ENCODE measurements at places on chromosomes 2 and 18.

DNA sequence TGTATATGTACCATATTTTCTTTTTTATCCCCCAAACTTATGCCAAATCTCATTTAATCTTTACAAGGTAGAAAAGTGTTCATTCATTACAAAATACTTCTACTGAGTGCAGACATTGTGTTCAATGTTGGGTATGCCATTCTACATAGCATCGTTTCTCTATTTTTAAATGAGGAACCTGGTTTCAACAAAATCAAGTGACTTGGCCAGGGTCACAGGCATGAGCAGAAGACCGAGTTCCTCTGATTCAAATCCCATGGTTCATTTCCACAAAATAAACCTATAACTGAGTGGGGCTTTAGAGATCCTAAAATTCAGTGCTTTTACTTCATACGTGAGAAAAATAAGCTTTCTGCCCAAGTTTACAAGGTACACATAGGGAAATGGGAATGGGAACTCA lies 81.4 kb upstream of the RASGRP3 start:
- no peak for DNase-seq

- no peak for DNase-seq
Observed at GRCh38 chr18:34219651-34220050, 5.1 kb downstream of the NOL4 start.

DNA sequence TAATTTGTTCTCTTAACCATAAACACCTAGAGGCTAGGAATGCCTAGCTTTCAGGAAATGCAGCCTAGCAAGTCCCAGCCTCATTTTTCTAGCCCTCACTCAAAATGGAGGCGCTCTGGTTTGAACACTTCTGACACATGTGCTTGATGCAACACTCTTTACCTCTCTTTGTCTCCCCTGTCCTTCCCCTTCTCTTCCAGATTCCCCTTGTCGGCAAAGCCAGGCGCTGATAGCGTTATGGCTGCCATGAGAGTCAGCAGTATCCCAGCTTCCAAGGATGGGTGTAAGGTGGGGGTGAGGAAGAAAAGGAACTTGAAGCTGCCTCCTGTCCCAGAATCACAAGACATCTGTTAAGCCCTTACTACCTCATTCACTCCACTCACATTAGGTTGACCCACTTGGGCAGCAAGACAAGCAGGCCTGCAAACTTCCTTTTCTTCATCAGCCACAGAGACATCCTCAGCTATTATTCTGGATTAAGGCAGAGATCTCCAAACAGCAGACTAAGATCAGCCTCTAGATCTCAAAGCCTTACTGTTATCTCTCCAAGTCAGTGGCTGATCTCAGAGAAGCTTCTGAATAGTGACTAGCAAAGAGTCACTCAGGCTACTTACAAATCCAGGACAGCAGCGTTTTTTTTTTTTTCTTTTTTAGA lies 1.9 kb upstream of the ST3GAL5 start:
- DNase-seq, result no peak

GRCh38 chr2:118492335-118492734 lies 355.1 kb downstream of the EN1 start:
- no peak for DNase-seq

GRCh38 chr2:27000995-27001394 lies 30.6 kb downstream of the MAPRE3 start:
- no peak for DNase-seq

GRCh38 chr2:25700221-25700660 lies 26.9 kb upstream of the DTNB start:
- peak; percentile 61 for DNase-seq

DNA sequence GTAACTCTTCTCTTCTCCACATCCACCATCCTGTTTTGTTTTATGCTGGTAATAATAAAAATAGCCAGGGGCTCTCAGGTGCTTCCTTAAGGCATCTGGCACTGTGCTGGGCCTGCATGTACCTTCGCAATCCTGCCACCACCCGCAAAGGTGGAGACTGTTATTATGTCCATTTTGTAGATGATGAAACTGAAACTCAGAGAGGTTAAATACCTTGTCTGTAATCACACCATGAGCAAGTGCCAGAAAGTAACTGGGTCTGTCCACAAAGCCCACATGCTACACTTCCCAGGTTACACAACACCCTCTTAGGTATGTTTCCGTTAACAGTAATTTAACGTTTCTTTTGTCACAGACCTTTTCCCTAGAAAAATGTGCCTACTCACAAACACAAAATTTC lies 27.0 kb downstream of the NRP2 start:
- DNase-seq, result no peak

DNA sequence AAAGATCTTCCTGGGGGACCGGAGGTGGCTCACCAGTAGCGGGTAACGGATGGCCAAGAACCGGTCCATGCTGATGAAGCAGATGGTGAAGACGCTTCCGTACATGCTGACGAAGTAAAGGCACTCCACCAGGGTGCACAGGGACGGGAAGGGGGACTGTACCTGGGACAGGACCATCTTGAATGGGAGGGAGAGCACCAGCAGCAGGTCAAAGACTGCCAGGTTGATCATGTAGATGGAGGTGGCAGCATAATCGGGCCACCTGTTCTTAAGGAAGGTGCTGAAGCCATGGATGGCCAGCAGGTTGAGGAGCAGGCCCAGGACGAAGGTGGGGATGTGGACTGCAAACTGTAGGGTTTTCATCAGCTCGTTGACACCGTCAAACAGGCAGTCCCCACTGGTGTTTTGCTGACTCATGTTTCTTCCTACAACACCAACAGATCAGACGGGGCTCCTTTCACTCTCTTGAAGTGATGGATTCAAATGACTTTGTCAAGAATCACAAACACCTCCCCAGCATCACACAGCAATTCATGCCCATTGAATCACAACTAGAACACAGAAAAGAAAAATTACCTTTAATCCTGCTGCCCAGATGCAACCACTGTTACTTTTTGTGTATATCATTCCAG lies 14.4 kb downstream of the GPR55 start:
- DNase-seq, result no peak

DNA sequence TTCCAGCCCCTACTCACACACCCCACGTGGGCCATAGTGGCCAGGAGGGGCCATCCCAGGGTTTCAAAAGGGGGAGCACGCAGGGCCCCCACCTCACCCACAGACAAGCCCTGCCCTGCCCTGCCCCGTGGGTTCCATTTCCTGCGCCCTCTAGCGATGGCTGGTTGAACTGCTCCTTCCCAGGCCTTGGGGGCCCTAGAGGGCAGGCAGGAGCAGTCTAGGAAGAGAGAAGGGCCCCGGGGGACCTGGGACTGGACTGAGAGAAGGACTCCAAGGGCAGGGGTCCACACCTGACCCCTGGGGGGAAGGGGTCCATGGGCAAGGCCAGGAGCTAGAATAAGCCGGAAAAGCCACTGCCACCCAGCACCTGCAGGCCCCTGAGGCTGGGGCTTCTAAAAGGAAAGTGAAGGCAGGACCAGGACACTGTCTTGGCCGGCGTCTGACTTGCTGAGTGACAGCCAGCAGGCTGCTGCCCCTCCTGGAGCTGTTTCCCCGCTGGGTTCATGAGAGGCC lies 10.1 kb downstream of the CYP26B1 start:
- no peak for DNase-seq

DNA sequence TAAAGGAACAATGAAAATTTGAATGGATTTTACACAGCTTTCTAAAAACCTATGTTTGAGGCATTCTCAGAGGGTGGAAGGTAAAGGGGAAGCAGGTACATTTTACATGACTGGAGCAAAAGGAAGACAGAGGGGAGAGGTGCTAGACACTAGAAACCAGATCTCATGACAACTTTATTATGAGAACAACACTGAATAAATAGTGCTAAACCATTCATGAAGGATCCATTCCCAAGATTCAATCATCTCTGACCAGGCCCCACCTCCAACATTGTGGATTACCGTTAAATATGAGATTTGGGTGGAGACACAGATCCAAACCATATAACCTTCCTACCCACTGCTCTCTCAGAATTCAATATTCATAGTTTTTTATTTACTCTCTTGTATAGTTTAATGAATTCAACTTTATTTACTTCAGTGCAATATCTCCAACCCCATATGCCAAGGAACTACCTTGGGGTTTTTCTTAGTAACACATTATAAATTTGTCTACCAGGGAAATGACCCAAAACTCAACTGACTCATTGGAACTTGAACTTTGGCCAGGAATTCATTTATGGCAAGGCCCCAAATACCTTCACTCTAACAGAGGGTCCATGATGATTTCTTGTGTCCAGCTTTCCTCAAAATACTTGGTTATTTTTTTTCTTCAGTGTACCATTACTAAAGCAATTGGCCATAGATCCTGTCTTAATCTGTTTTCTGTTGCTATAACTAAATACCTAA lies 317.8 kb downstream of the GULP1 start:
- DNase-seq, result no peak

GRCh38 chr18:35267809-35268208 lies 22.2 kb downstream of the ZSCAN30 start:
- DNase-seq, result no peak

DNA sequence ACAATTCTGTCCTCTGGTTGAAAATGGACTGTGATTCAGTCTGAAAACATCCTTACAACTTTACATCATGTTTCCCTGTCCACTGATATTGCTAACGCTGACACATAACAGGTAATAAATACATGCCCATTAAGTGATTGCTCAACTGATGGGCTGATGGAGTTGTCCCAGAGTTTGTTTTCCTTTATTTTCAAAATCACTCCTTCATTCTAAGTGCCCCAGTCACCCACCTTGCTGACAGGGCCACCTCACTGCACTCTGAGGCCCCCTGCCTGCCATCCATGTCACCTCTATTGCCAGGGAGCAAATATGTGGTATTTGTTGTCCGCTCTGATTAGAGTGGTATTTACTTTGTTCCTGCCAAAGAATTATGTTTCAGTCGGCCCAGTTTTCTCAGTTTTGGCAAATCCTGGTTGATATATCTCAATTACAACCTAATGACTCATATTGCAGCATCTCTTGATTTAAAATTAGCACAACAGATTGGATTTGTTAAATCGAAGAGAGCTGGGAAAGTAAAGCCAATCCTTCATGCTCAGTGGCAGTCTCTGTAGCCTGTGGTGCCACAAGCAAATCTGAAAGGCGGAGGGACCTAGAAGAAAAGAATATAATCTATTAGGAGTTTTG lies 105.1 kb downstream of the RDH14 start:
- no peak for DNase-seq

DNA sequence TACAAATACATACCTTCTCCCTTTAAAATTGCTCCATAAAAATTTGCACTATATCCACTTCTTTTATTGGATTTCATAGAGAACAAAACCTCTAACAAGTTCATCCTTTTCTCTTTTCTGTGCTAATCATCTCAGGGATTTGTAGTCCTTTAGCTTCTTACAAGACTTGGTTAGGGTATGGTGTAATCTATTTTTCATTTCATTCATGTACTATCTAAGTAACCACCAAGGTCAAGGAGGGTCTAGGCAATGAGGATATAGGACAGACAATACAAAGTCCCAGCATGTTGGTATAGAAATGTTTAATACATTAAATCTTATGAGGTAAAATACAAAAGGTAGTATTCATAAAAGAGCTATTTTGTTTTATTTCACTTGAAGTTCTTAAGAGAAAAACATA lies 17.5 kb downstream of the C2orf69 start:
- DNase-seq, result no peak

- no peak for DNase-seq
Observed at GRCh38 chr2:160694221-160694620, 200.6 kb upstream of the RBMS1 start.

GRCh38 chr2:134564549-134564948 lies 154.3 kb downstream of the TMEM163 start:
- DNase-seq, result no peak

DNA sequence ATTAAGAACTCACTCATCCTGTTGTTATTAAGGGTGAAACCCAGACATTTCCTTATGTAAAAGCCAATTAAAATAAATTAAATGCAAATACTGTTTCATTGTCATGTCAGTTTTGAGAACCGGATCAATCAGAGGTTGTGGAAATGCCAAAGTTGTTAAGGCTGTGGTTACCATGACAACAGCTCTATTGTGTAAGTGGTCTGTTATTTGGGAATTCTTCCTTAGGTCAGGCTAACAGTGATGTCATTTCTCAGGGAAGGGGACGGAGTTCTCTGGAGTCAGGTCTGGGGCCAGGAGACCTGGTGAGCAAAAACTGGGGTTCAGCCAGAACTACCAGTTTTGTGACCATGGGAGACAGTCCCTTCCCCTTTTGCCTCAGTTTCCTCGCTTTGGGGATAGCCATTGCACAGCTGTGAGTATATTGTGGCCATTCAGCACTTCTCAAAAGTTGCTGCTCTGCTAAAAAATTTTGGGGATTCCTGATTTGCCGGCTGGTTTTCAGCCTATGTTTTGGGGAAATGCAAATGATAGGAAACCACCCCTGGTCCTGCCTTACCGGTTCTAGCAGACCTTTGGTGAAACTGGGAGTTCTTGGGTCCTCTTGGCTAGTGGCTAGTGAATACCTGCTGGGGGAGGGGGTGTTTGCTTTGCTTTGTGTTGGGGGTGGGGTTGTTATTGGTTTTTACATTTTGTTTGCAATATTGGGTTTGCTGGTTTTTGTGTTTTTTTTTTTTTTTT lies 21.6 kb downstream of the HPCAL1 start:
- no peak for DNase-seq

DNA sequence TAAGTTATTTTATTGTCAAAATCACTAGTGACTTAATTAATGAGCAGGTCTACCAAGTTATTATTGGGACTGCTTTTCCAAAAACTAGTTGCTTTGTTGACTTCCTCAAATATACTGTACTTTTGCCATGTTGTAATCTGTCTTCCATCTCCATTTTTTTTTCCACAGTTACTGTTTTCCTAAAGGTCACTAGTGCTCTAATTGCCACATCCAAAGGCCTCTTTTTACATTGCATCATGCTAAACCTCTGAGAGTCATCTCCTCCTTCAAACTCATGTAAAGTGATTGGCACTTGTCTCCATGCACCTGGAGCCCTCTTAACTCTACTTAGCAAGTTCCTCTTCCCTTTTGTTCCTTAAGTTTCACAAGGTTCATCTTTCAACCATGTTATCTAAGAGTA lies 11.8 kb downstream of the PMAIP1 start:
- DNase-seq, result no peak

- DNase-seq, result no peak
Observed at GRCh38 chr2:160097326-160097725, 34.9 kb upstream of the PLA2R1 start.

GRCh38 chr2:31318361-31319336 lies 84.7 kb downstream of the EHD3 start:
- DNase-seq, result no peak

DNA sequence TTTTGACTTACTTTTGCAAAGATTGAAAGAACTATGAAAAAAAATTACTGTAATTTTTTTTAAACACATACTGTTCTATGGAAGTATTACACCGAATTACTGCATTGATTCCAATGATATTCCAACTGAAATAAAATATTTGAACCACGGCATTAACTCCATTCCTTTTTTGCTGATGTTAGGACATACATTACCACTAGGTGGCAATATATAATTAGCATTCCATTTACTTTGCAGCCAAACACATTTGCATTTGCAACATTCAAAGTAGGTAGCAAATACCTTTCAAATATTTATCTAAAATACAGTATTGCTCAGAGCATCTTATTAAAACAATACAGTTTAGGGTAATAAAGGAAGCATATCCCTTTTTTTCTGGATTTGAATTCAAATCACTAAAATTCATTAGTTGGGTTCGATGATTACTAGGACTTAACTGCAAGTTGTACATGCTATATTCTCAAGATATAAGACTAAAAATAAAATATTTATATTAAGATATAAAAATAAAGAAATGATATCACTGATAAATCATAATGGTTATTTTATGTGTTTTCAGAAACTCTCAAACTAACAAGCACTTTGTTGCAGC lies 31.3 kb downstream of the LANCL1 start:
- no peak for DNase-seq

- DNase-seq, result no peak
Observed at GRCh38 chr2:237662671-237663093, 35.3 kb downstream of the LRRFIP1 start.

GRCh38 chr2:85445316-85446295 lies 27.1 kb downstream of the SH2D6 start:
- no peak for DNase-seq
